ENCODE measurements at places on chromosomes 11 and 22. TPM values are rescaled to one million over a fixed set of nuclear protein-coding genes. Genes with fewer than 3 reads are reported as not detected.

PTGDR2 gene
- 2.7 TPM for total RNA-seq

C22orf31 gene
- not detected for total RNA-seq

KLHL35 gene
- 0.95 TPM for total RNA-seq

NCAM1 gene
- 1.6 TPM for total RNA-seq

MS4A4E gene
- not detected for total RNA-seq

PRDM11 gene
- total RNA-seq = 13.9 TPM

DCDC1 gene
- not detected for total RNA-seq

MB gene
- 11.8 TPM for total RNA-seq
